ENCODE measurements at places on chromosomes 5 and 9.

- DNase-seq = no peak
Observed at GRCh38 chr5:28807195-28807729, 1768.9 kb upstream of the CDH9 start.

DNA sequence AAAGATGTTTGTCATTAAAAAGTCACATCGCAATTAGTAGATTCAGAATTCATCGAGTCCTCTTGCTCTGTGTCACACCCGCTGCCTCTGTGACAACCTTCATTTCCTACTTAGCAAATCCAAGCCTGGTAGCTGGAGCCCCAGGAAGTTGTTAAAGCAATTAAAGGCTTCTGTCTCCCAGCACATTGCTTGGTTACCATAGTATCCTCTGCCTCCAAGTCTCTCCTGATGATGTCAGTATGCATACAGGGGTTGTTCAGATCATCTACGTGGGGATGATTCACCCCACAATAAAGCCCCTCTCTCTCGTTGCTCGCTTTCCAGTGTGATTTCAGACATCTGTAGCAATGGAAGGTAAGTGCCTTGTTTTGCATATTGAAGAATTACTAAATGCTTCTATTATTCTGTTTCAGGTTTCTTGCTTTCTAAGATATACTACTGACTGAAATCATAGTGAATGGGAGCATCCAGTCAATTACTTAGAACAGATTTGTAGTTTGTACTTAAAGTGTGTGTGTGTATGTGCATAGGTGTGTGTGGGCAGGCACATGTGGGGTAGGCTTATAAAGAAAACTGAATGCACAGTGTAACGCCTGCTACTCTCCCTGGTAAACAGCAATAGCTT is 52.9 kb downstream of the PAM start:
- DNase-seq = no peak

GRCh38 chr5:149793256-149793550 is 63.1 kb downstream of the PPARGC1B start:
- no peak for DNase-seq

DNA sequence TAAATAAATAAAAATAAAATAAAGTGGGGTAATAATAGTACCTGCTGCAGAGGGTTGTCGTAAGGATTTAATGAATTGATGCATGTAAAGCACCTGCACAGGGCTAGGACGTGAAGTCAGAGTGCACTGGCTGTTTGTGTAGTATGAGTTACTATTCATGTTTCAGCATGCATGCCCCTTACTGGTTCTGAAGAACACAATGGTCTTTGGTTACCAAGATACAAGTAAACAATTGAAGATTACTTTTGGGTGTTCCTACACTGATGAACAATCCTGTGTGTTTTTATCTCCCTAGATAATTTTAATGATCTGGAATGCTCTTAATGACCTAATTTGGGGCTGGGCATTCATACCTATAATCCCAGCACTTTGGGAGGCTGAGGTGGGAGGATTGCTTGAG is 23.2 kb upstream of the PRRC2B start:
- no peak for DNase-seq

- DNase-seq = no peak
Observed at GRCh38 chr5:101534491-101535110, 631.5 kb upstream of the ST8SIA4 start.

- peak; percentile 69 for DNase-seq
Observed at GRCh38 chr9:126615245-126615790, 1.6 kb downstream of the LMX1B start.

- DNase-seq = no peak
Observed at GRCh38 chr9:81231011-81231410, 458.3 kb downstream of the TLE1 start.

DNA sequence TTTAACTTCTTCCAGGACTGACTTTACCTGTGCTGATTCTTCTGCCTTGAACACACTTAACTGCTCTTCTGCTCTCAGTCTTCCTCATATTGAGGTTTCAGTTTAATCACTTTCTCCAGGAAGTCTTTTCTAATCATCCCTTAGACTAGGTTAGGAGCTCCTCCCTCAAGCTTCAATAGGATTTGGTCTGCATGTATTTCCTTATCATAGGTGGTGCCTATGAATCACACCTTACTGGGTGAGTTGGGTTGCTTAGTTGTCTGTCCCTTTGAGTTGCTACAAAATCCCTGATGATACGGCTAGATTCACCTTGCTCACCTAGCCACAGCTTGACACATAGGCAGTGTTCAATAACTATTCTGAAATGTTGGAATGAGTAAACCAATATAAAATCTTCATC is 164.4 kb downstream of the DNAH5 start:
- no peak for DNase-seq

DNA sequence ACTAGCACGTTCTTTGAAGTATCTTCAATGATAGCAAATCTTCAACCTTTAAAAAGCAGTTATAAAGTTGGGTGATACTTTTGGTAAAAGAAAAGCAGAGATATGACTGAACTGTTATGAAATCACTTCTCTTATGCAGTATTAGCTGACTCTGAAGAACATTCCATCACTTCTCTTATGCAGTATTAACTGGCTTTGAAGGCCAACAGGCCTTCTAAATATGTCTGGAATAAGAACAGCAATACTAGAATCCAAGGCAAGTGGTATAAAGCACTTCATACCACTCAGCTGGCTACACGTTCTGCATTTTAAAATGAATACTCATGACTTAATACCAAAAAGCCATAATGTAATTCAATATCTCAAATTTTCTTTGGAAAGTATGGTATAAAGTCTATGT is 17.3 kb downstream of the SKIC3 start:
- no peak for DNase-seq

- no peak for DNase-seq
Observed at GRCh38 chr9:17688834-17689233, 110.0 kb downstream of the SH3GL2 start.

DNA sequence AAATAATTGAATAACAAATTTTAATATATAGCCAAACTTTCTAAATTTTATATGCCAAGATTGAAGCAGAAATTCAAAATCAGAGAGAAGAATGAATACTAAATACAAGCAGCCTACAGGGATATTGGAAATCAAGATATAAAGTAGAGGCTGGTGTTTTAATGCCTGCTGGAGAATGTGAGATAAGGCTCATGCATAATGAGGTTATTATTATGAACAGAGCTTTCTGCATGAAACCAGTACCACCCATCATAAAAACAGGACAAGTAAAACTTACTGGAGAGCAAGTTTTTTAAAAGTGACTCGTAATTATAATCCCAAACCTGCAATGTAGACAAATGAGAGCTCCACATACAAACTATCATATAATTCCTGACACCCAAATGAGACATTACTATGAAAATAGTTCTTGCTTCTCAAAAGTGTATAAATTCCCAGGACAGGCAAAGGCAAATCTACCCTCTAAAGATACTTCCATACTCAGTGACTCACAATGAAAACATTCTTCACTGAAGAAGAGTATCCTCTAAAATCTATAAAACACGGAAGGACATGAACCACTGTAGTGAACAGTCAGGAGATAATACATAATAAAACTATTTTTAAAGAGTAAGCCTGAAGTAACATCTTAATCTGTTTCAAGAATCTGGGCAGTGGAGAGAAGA is 532.0 kb upstream of the GRAMD2B start:
- DNase-seq = no peak

DNA sequence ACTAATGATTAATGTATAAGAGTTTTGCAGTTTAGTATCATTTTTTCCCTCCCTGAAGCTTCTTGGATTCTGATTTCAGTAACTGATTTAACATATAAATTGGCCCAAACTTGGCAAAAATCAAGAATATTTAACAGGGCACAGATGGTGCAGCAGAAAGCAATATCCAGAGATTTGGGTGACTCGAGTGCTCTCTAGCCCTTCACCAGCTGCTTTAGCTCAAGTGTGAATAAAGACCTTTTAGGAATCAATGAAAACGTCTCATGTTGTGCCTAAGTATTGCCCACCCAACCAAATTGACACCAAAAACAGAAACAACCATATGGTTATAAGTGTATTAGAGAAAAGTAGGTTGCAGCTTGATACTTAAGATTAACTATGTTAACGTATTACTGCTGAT is 933.4 kb upstream of the PTPRD start:
- no peak for DNase-seq

DNA sequence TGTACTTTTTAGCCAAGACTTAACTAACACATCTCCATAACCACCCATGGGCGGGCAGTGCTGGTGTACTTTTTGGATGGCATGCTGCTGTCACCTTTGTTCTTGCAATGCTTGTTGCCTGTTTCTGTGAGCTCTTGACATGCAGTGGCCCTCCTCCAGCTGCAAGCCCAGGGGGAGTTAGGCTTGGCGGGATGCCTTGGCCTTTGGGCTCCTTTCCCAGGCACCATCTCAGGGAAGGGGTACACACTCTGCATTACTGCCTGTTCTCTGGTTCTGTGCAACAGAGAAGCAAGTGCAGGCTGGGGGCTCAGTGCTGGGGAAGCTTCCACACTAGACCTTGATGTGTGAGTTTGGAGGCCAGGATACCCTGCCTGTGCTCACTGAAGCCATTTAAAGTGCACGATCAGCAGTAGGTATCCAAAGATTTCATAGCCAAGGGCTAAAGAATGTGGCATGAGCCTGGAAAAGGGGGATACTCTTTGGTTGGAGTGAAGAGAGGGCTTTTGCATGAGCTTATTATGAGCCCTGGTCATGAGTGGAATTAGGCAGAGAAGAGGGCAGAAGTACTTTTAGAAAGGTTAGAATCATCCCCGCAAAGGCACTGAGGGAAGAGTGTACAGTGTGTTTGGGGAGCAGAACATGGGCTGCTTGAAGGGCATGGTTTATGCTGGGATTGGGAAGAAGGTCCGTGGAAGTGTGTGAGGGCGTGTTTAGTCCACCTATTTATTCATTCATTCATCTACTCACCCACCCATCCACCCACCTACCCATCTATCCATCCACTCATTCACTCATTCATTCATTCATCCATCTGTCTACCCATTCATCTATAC is 22.5 kb downstream of the PSAT1 start:
- no peak for DNase-seq

DNA sequence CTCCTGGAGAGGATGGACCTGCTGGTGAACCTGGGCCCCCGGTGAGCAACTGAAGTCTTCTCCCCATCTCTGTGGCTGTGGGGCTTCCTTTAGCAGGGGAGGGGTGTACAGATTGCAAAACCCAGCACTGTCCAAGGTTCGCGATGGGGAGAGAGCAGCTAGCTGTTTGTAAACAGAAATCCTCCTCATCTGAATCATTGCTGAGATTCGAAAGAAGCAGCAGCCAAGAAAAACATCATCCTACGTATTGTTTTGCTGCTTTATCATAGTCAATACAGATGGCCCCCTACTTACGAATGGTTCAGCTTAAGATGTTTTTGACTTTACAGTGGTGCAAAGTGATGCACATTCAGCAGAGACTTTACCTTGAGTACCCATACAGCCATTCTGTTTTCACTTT is 80.0 kb upstream of the TGFBR1 start:
- DNase-seq = no peak

DNA sequence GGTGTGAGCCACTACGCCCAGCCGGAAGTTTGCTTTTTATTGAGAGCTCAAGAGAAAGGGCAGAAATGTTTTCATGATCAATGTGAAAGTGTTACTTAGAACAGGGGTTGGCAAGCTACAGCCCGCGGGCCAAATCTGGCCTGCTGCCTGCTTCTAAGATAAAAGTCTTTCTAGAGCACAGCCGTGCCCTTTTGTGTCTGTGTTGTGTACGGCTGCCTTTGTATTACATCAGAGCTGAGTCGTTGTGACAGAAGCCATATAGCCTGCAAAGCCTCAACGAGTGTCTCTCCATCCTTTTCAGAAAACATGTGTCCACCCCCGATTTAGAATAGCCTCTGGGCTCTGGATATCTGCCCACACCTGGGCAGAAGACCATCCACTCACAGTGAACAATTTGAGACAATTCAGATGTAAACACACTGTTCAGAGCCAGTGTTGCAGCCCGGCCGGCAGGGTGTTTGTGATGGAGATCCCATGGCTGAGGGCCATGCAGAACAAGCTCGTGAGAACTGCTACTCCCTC is 28.8 kb downstream of the AK8 start:
- DNase-seq = no peak

GRCh38 chr5:160297776-160298175 is 14.6 kb downstream of the CCNJL start:
- no peak for DNase-seq

GRCh38 chr5:73749485-73750270 is 123.7 kb downstream of the ARHGEF28 start:
- no peak for DNase-seq

- no peak for DNase-seq
Observed at GRCh38 chr9:125920402-125920801, 173.2 kb downstream of the PBX3 start.

DNA sequence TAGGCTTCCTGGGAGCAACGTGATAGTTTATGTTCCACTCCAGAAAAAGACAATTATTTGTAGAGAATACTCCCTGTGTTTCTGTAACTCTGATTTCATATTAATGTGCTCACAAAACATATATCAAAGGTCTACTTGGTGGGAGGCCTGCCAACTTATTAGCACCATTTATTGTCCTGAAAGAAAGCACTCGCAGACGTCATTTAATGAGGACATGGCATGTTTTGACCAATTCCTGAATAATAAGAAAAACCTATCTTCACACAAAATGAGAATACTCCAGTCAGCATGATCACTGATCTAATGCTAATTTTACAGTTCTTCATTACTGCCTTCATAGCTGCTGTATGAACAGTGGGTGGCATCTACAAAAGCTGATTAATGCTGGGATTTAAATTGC is 46.4 kb upstream of the RASEF start:
- no peak for DNase-seq

All from HuH-7.5 (cell line).